Fibroblast of pulmonary artery (primary cell): ENCODE measurements at places on chromosomes 5 and 9.

GRCh38 chr5:125181955-125182354 is 435.5 kb upstream of the ZNF608 start:
- DNase-seq = no peak

DNA sequence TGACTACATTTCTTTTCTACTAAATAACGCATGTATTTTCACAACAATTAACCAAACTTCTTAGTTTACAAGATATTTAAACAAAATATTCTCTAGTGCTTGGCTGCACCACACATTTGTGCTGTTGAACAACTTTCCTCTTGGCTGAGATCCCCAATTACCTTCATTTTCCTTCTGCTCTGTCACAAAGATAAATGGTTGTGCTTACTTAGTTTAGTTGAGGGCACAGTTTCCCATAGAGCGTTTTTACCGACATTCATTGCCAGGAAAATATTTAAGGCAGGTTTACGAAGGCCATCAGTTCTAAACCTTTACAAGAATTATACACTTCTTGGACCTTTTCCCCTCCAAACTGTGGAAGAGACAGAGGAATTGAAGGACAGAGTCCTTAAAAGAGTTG is 60.7 kb downstream of the PRUNE2 start:
- no peak for DNase-seq

DNA sequence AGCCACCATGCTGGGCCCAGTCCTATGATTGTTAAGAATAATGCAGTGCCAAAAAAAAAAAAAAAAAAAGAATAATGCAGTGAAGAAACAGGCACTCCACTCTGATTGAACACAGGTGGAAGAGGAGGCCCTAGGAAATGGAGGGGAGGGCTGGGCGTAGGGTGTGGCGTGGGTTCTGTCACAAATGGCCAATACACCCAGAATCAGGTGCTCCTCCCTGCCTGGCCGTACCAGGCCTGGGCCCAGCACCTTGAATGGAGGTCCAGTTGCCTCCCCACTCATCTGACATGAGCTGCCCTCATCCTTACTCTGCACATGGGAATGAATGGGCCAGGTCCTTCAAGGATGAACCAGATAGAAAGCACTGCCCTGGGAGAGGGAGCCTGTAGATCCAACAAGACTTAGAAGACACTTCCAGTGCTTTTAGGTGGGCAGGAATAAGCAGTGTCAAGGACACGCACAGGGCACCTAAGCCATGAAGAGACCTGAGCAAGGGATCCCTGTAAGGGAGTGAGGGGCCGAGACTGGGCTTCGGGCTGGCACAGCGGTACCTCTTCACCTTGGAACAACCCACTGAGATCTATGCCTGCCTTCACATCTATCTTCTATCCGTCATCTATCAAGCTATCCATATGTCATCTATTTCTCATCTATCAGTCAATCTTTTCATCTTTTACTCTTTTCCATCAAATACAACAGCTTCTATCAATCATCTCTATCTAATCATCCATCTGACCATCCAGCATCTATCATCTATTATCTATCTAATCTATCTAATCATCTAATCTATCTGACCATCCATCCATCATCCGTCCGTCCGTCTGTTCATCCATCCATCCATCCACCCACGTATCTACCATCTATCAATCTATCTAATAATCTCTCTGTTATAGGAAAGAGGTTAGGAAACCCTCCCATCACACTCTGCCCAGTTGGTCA is 15.9 kb downstream of the NINJ1 start:
- DNase-seq = no peak

DNA sequence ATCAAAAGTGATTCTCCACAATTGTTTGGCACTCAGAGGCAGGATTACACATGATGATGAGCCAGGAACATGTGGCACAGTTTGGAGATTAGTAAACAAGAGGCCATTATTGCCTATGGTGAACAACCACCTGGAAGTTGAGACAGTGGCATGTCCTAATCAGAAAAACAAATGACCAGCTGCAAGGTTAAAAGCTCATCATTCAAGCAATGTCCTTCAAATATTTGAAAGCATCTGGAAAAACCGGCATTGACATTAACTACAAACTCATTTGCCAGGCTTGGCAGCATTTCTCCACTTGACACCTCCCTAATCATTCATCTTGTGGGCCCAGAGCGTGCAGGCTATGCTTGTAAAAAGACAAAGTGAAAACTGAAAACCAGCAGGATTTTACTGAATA is 80.6 kb upstream of the MEGF10 start:
- DNase-seq = no peak
